ENCODE measurements at places on chromosomes 2 and 18.

DNA sequence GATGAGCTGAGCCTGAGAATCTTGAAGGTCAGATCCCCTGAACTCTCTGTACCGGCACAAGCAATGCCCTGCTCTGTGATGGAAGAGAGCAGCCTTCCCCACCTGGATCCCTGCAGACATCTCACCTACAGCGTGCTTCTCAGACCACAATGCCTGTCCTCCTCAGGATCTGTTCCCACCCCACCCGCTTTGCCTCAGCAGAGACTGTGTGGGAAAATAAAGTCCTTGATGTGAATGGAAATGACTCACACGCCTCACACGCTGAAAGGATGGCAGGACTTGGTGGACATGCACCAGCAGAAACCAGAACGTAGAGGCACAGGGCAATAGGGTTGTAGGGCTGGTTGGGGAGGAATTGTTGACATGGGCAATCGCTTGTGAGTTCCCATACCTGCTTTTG is 117.9 kb upstream of the POU3F3 start:
- no peak for DNase-seq

DNA sequence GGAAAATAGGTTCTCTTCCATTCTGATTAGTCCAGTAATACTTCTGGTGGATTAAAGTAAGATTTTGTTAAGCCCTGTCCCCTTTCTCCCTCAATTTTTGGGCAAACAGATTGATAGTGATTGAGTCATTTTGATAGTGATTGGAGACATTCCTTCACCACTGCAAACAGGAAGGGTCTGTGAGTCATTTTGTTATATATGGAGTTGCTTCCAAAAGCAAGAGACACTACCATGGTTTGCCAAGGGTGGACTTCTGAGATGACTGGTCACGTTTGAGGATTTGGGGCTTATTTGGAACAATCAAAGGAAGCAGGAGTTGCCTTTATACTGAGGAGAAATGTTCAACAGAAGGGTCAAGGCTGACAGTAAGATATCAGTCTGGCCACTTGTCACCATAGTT is 249.9 kb downstream of the PARD3B start:
- DNase-seq = no peak

GRCh38 chr2:218648088-218648786 is 11.2 kb downstream of the ZNF142 start:
- DNase-seq = no peak

GRCh38 chr2:8620611-8621382 is 61.1 kb upstream of the ID2 start:
- no peak for DNase-seq

GRCh38 chr2:122238006-122238559 is 482.6 kb downstream of the TSN start:
- DNase-seq = no peak

DNA sequence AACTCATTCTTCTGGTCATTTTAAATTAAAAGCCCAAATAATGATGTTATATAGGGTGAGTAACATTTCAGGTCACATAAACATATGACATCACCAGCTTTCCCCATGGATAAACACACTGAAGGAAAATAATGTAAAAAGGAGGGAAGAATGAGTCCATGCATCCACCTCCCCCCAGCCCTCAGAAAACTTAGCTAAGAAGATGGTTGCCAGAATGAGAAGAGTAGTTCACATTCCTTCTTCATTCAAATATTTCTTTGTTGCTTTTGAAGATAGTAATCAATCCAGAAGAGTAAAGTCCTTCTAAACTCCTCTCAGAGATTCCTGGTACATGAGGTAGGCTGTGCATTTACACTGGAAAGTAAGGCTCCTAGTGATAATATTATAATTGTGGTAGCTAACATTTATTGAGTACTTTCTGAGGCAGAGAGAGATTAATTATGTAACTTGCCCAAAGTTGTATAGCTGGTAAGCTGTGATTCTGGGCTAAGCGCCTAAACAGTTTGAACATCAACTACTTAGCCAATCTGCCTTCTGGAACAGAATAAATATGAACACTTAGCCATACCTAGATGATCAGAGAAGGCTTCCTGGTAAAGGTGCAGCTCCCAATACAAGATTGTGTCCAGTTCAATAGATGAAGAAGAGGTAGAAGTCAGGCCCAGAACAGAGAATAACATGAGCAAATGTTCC is 256.7 kb upstream of the FN1 start:
- no peak for DNase-seq

DNA sequence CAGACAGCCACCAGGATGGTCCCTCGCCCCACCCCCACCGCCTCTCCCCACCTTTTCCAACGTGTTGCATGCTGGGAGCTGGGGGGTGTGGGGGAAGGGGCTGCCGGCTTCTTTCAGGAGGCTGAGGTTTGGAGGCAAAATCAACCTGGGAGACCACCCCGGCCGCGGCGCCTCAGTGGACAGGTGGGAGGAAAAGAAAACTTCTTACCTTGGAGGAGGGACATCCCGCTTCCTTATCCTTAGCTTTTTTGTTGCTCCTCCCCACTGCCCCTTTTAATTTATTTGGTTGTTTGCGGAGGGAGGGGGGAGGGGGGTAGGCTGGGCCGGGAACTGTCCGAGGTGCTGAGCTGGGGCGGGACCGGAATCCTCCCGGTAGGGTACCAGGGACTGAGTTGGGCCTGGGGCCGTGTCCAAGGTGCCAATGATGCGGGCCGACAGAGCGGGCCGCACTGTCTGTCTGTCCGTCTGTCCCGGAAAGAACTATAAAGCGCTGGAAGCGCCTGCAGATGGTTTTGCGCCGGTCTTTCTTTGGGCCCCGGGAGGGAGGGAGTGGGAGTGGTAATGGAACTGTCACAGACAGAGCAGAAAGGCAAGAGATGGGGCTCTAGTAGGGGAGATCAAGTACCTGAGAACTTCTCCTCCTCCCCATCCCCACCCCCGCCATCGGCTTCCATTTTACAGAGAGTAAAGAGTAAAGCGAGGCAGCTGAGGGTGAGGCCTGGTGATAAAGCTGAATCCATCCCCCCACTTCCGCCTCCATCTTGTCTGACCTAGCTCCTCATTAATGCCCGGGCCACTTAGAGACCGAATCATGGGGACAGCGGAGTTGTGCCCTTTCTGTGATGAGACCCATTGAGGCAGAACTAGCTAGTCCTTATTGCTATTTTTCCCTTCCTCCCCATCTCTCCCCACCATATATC is 2.4 kb downstream of the CDK5R2 start:
- no peak for DNase-seq

- no peak for DNase-seq
Observed at GRCh38 chr2:48282161-48282680, 247.7 kb upstream of the STON1 start.

GRCh38 chr2:190351955-190352354 is 8.6 kb downstream of the INPP1 start:
- DNase-seq = no peak

- no peak for DNase-seq
Observed at GRCh38 chr2:176104316-176105077, 2.6 kb upstream of the HOXD11 start.

Data from activated CD4-positive, CD25-positive, alpha-beta regulatory T cell (primary cell).